ENCODE measurements at places on chromosomes 3 and 15.

DNA sequence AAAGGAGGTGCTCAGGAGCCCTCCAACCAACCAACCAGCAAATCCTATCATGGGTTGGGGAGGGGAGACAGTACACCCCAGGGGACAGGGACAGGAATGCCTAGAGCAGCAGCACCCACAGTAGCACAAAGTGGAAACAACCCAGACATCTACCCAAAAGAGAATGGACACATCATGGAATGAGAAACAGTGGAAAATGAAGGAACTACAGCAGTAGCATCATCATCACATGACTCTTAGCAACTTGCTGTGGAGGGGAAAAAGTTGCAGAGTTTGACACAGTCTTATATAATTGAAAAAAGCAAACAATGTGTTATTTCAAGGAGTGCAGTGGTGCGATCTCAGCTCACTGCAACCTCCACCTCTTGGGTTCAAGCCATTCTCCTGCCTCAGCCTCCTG is 11.0 kb downstream of the C3orf22 start:
- no peak for DNase-seq

- DNase-seq = no peak
Observed at GRCh38 chr3:43028678-43029490, 49.8 kb downstream of the GASK1A start.

- no peak for DNase-seq
Observed at GRCh38 chr3:65483480-65483879, 555.2 kb downstream of the MAGI1 start.

DNA sequence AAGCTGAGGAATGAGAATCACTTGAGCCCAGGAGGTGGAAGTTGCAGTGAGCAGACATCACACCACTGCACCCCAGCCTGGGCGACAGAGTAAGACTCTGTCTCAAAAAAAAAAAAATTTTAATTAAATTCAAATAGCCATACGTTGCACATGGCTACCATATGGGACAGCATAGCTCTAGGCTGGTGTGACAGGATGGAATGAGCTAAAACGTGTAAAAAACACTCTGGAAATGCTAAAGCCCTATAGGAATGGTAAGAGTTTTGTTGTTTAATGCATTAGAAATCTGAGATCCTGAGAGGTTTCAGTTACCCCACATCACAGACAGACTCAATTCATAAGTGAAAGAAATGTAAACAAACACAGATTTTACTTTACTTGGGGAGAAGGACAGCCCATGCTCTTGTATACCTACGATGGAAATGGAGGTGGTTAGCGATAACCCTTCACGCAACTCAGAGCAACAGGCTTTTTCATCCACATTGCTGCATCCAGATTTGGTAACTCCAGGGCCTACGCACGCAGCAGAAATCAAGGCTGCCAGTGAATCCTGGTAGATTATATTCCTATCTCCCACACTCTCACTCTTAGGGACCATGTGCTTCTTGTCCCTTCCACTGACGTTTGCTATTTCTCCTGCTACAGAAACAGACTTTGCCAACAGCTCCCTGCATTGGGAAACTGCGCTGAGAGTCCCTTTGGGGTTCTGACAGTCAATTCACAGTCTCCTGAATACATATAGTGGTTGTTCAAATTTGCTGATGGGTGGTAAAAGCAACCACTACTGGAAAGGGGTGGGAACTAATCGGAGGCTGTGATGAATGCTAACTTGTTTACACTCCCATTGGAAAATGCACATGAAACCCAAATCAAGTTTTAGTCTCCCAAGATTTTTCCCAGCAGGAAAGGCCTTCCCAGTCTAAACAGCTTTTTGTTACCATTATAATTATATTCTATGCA is 3.1 kb downstream of the SH3BP5 start:
- DNase-seq = no peak

DNA sequence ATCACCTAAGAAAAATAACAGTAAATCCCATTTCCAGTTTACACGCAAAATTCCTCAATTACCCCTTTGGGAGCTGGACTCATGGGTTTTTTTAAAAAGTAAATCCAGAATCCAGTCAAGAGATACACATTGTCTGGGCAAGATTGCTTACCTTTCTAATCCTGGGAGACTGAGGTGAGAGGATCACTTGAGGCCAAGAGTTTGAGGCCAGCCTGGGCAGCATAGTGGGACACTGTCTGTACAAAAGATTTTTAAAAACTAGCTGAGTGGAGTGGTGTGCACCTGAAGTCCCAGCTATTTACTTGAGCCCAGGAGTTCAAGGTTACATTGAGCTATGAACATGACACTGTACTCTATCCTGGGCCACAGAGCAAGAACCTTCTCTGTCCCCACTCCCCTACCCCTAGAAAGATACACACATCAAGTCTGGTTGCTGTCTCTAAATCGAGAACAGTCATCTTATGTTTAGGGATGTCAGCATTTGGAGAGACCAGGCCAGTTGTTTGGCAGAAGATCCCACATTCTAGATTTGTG is 39.0 kb downstream of the DAG1 start:
- no peak for DNase-seq

GRCh38 chr3:139764936-139765335 is 87.2 kb upstream of the NMNAT3 start:
- DNase-seq = no peak

DNA sequence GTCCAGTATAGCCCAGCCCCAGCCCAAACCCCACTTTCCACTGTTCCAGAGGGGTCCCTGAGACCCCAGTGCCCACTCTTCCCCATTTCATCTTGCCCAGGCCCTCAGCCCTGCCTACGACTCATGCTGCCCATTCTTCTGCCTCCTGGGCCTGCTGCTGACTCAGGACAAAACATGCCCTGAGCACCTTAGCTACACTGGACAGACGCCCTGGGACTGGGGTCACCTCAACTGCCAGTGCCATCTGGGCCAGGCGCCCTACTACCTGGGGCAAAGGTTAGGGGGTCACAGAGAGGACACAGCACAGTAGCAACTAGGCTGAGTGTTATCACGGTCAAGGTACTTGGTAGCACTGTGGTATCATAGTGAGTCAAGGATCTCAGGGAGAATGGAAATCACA is 2.6 kb upstream of the LAMB2 start:
- DNase-seq = no peak

- DNase-seq = no peak
Observed at GRCh38 chr3:178472941-178473340, 63.3 kb upstream of the KCNMB2 start.

DNA sequence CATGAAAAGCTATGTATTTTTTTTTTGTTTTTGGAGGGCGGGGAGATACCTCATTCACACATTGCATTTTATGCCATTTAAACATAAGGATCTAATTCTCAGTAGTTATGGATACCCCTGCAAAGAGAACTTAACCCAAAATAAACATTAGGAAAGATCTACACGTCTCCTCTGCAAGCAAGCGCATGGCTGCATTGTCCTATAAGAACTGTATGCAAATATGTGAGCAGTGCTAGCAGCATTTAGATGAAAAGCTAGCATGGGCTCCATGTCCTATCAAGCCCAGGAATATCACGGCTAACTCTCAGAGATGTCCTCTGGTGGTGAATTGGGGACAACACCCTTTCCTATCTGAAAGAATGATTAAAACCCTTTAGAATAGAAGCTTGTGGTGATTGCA is 292.8 kb downstream of the MEX3B start:
- no peak for DNase-seq

- DNase-seq = no peak
Observed at GRCh38 chr3:13594991-13595421, 46.1 kb downstream of the FBLN2 start.

DNA sequence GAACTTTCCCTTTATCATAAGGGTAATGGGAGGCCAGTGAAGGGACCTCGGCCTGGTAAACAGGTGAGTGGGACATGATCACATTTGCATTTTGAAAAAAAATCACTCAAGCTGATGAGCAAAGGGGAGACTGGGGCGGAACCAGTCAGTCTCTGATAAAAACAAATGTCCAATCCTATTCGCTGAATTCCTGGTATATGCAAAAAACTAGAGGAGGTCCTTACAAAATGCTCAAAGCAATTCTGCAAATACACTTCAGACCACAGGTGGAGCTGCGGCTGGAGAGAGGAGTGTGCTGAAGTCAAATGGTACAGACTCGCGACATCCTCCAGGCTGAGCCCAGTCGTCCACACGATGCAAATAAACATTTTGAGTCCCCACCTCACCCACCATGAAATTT is 166.7 kb downstream of the FOXP1 start:
- DNase-seq = no peak

GRCh38 chr3:66673293-66673692 is 172.5 kb upstream of the LRIG1 start:
- DNase-seq = no peak

DNA sequence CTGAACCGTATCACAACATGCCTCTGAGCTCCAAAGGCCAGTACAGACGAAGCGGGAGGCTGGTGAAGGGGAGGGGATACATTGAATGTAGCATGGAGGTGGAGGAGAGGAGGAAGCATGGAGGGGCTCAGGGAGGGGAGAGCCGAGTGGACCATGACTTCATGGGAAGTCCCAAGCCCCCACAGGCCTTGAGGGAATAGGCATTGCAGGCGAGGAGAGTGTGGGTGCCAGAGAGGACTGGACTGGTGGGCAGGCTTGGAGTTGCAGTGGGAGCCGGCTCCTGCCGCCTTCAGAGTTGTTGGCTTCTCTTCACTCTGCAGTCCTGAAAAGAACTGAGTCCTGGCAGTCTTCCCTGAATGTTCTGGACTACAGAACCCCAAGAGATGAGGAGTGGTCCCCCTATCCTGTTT is 3.3 kb upstream of the RNU6-1 start:
- no peak for DNase-seq

Data from NCI-H187 treated with DMSO at 0.1 percent for 48 hours (cell line).